CD4-positive, alpha-beta T cell treated with Interleukin-1 beta for 1 hour (primary cell): ENCODE measurements at places on chromosomes 6 and 20.

DNA sequence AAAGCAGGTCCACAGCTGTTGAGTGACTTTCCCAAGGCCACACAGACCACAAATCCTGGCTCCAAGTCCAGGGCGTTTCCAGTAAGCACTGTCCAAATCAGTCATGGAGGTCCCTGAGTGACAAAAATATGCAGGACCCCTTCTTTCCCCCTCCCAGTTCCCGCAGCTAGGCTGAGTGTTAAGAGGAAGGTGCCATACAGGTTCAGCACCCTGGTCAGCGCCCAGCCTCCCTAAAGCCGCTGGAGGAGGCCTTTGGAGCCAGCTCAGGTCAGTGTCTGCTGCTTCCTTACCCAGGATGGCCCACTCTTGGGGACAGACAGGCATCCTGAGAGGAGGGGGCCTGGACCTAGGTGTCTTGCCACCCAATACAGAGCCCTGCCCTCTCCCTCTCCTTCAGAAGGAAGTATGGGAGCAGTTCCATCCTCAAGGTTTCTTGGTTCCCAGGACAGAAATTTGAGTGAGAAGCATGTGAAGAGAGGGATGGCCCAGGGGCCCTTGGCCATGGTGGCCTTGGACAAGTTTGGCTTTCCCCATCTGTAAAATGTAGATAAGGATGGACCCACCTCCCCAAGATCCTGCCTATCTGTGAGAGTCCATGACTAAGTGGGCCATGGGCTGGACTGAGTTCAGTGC lies 13.2 kb downstream of the TMEM74B start:
- DNase-seq, result no peak

DNA sequence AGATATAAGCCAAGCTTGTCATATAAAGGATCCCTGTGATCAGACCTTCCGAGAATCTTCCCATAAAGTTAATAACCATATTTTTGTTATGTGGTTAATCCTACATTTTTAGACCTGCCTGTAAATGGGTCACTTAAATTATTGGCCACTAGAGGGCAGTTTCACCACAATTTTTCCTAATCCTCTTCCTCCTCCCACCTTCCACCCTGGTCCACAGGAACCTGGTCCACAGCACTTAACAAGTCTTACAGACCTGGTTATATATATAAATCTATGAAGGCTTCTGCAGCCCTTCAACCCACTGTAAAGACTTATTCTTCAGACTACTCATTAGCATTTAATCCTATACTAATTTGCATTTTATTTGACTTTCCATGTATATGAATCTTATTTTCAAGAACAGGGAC lies 28.3 kb downstream of the MRS2 start:
- DNase-seq, result peak; percentile 4

- no peak for DNase-seq
These were observed 9.7 kb upstream of the MAFB start for GRCh38 chr20:40698744-40699143.

- no peak for DNase-seq
These were observed 18.3 kb downstream of the CHRNA4 start for GRCh38 chr20:63342561-63343459.

DNA sequence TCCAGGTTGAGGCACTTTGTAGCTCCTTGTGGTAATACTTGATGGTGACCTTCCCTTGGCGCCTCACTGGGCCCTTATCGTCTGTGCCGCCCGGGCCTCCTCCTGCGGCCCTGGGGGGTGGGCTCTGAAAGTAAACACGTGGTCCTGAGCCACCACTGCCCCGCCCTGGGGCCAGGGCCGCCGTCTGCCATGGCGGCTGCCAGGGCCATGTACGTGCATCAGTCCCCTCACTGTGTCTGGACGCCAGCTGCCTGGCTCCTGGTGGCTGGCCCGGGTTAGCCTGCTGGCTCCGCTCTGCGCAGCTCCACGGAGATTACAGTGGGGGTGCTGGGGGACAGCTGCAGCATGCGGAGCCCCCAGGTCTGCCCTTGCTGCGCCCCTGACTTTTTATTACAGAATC lies 81.8 kb upstream of the CENPW start:
- DNase-seq, result no peak

DNA sequence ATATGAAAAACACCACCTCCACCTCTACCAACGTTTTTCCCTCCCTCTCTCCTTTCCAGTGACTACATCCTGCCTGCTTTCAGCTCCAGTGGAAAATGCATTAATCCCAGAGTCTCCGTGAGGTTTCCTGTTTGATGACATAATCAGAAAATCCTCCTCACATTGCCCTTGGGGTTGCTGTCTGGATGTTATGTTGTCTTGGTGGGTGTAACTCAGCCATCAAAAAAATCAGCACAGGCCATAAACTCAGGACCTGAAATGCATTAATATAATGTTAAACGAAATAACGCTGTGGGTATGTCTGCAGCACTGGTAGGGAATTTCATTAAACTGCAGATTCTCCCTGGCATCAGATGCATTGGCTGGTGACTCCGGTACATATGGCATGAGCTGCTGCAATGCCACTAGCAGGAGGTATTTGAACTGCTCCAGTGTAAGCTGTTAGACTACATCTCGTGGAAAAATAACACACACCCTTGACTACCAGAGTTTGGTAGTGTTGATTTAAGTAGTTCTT lies 297.8 kb downstream of the PRL start:
- DNase-seq, result no peak

- no peak for DNase-seq
These were observed 57.2 kb upstream of the F13A1 start for GRCh38 chr6:6377621-6378020.

- peak; percentile 46 for DNase-seq
These were observed 5.6 kb upstream of the ANKRD60 start for GRCh38 chr20:58233881-58234528.

GRCh38 chr6:41488433-41489119 lies 57.6 kb upstream of the FOXP4 start:
- no peak for DNase-seq

DNA sequence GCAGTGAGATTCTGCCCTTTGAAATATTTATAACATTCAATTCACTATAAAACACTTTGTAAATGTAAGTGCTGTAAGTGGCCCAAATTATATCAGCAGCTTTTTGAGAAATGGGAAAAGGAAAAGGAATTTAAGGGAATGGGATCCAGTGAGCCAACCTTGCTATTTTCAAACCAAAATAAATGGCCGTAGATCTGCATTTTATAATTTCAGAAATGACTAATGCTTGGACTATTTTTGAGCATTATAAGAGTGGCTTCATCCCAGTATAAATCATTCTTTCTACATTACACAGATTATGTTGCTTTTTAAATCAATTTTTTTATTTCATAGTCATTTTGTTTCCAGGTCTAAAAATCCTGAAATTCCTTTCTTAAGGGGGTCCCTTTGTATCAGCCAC lies 49.2 kb downstream of the ANKRD6 start:
- no peak for DNase-seq

DNA sequence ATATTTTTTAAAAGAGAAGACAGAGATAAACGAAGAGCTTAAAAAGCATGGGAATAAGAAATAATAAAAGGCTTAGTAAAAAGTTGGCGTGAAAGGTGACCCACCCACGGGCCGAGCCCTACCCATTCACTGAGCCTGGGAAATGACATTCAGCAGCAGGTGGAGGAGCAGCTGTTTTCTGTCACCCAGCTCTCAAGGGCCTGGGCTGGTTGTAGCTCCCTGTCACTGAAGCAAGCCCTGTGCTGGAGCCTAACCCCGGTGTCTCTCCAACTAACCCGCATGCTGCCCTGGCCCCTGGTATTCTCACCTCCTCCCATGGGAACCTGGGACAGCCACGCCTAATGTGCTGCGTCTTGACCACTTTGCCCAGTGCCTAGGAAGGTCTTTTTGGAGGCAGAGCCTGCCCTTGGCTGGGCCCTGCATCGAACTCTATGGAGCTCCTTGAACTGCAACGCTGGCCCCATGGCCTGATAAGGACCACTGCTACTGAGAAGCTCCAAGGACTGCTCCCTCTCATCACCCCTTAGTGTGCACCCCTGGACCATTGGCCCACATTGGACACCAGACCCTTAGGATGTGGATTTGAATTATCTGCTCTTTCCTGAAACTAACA lies 68.8 kb upstream of the IYD start:
- DNase-seq, result no peak

GRCh38 chr20:63942969-63943807 lies 13.0 kb downstream of the UCKL1 start:
- no peak for DNase-seq

DNA sequence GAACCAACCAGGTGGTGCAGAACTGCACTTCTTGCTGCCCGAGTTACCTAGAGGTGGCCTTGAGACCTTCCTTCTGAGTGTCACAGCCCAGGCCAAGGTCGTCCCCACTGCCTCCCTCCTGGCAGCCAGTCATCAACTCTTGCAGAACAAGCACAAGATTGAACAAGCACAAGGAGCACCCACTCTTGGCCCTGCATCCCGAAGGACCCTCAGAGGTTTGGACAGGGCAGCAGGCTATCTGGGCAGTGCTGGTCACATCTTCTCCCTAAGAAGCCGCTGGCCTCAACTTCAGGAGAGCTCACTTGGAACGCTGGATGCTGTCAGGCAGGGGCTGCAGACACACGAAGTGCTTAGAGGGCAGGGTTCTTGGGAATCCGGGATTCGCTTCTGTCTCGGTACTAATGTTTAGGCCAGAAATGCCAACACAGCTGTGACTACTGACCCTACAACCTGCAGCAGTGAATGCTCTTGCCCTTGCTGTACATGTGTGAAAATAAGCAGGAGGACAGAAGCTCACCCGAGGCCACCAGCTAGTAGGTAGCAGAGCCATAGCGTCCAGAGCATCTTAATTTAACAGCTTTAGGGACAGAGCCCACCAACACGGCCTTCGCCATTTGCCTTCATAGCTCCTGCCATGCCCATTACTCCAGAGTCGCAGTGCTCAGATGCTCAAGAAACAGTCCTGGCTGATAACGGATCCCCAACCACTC lies 4.0 kb upstream of the ACSS1 start:
- DNase-seq, result no peak

DNA sequence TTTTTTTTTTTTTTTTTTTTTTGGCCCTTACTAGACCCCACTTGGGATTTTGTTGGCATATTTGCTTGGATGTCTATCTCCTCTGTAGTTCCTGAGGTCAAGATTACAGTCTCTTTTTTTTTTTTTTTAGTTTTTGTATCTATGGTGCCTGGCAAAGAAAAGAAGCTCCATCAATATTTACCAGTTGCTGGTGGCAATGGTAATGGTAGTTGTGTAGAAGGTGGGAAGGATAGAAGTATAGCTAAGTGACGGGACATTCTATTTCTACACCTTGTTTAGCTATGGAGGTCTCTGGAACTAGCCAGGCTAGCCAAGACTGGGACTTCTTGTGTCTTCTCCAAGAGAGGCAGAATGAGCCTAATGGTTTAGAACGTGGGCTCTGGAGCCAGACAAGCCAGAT lies 42.2 kb upstream of the TNFAIP3 start:
- DNase-seq, result no peak

DNA sequence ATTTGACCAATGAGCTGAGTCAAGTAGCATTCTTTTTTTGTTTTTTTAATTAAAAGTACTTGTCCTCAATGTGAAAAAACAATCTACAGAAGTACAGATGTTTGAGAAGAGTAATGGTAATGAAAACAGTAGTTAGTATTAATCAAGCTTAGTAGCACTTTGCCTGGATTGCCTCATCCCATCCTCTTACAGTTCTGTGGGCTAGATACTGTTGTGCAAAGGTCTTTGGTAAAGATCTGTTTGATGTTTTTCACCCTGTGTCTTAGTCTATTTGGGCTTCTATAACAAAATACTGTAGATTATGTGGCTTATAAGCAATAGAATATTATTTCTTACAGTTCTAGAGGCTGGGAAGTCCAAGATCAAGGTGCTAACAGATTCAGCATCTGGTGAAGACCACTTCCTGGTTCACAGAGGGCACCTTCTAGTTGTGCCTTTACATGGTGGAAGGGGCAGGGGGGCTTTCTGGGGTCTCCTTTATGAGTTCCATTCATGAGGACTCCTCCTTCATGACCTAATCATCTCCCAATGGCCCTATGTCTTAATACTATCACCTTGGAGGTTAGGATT lies 84.3 kb downstream of the SHLD1 start:
- DNase-seq, result no peak

- no peak for DNase-seq
These were observed 176.6 kb upstream of the TAB2 start for GRCh38 chr6:149140910-149141290.

DNA sequence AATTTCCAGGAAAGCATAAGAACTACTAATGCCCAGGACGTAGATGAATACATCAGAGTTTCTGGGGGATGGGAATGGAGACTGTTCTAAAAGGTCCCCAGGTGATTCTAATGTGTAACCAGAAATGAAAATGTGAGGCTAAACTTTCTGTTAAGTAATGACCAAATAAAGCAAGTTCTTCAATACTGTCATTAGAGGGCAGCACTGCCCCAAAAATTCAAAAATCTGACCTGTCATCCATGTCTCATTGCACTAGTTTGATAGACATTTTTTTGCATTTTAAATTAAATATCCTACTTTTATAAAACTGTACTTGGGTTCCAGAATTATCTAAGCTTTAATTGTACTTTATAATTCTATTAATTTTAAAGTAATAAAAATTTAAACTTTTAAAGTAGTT lies 94.9 kb downstream of the RFX6 start:
- DNase-seq, result peak; percentile 2

DNA sequence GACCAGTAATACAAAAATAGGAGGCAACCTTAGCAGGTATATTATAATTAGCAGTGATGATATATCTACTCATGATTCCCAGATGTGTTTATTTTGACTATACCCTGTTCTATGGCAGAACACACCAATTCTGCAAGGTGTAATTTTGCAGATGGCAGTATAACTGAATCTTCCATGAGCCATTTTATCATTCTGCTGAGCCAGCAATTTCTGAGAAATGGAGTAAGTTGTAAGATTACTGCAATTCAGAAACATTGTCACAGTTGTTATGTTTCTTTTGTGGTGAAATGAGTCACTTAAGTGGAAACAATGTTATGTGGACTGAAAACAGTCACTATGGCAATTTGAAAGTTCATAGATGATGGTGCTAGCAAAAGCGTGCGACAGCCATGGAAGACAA lies 63.7 kb upstream of the RIMS1 start:
- DNase-seq, result no peak

DNA sequence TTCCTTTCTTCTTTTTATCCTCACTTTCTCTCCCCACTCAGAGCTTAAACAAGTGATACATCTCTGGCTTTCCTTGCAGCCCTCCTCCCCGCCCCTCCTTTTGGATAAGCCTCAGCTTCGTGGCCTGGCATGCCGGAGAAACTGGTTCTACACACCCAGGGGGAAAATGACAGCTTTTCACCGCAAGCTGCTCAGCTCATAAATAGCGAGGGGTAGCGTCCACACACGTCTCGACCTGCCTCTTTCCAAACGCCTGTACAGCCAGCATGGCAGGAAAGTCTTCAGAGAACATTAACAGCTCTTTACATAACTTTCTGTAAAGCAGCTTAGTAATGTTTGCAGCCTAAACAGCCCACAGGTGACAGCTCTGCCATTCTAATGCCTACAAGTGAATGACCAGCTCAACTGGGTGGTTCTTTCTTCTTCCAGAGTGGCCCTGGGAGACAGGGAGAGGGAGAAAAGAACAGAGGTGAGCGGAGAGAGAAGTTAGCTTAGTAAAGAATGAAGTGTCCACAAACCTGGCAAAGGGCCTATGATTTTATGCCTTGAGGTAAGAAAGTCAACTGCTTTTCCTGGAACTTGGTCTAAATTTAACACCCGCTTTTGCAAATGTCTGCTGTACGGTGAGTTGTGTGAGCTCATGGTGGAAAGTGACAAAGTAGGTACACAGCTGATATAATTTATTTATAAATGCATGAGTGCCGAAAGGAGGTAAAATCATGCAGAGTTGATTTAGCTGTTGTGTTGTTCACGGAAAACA lies 251.5 kb downstream of the TFAP2A start:
- no peak for DNase-seq

- DNase-seq, result no peak
These were observed 914 bp downstream of the TREM2 start for GRCh38 chr6:41161851-41162552.
